ENCODE measurements at places on chromosomes 5 and 9. TPM values are rescaled to one million over a fixed set of nuclear protein-coding genes. Genes with fewer than 3 reads are reported as not detected.

DNA sequence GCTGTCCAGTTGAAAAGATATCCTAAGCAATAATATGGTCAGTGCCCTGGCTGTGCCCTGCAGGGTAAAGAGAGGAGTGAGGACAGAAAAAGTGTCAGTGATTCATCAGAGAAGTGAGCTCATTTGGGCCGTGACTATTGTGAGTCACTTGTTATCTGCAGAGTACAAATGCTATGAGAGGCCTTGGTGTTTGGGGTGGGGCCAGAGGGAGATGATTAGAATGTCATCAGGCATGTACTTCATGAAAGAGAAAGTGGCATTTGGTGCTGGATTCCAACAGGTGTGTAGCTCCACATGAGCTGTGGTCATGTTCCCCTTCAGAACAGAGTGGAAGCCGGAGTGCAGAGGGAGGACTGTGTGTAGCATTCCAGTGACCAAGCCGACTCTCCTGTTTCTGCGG is 174.1 kb downstream of the KDM4C start:
- H3K36me3 ChIP-seq, result no peaks in the 10 kb centered on the region
- no peaks in the 10 kb centered on the region for H3K27me3 ChIP-seq
- DNase-seq, result peak; percentile 78

DNA sequence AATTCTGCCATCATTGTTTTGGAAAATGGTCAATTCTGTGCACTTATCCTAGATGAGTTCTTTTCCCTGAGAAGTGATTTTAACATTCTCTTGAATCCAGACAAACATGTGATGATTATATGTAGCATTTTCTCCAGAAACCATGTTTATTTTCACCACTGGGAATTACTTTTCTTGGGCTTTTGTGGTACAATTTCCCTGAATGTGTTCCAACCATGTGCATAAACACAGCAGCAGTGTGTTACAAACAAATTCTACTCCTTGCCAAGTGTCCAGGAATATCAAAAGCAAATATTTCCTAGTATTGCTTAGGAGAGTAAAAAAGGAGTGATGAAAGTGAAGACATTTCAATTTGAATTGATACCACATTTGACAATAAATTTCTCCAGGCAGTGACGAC is 50.4 kb downstream of the NXNL2 start:
- H3K27ac ChIP-seq, result no peak overlapping the region
- no peak overlapping the region for H3K4me3 ChIP-seq
- H3K4me1 ChIP-seq, result peaks cover 7% of the 10 kb centered on the region
- no peaks in the 10 kb centered on the region for H3K27me3 ChIP-seq
- no peak for DNase-seq
- no peaks in the 10 kb centered on the region for H3K36me3 ChIP-seq

GRCh38 chr9:132914924-132915323 is 29.5 kb downstream of the TSC1 start:
- H3K4me1 ChIP-seq, result no peaks in the 10 kb centered on the region
- no peaks in the 10 kb centered on the region for H3K36me3 ChIP-seq
- H3K27me3 ChIP-seq, result no peaks in the 10 kb centered on the region
- no peak overlapping the region for H3K4me3 ChIP-seq
- no peak overlapping the region for H3K27ac ChIP-seq

- H3K36me3 ChIP-seq, result no peaks in the 10 kb centered on the region
- DNase-seq, result no peak
- no peaks in the 10 kb centered on the region for H3K27me3 ChIP-seq
- H3K4me1 ChIP-seq, result no peaks in the 10 kb centered on the region
Measured at GRCh38 chr5:6737043-6737941, 24.1 kb downstream of the TENT4A start.

DNA sequence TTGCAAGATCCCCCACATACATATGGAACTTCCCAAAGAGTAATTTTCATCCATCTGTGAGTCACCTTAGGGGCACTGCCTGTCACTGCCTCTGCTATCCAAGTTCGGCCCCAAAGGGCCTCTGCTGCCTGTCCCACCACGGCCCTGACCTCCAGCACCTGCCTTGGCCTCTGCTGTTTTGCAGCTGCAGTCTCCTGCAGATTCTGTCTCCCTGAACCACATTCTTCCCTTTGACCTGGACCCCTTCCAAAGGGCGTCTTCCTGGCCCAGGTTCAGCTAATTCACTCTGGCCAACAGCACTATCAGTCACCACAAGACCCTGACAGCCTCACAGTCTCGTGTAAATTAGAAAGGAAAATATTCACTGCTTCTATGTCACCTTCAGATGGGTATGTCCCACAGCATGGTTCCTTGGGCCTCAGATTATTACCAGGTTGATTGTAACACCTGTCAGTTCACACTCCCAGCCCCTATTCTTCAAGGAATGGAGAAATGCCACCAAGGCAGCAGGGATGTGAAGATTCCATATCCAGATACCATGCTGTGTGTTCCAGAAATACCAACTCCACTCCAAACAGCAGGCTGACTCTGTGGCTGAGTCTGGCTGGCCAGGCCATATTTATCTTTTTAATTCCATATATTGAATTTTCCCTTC is 479.3 kb downstream of the ARHGEF28 start:
- no peak overlapping the region for H3K27ac ChIP-seq
- no peak for DNase-seq
- H3K4me3 ChIP-seq, result no peak overlapping the region
- H3K36me3 ChIP-seq, result no peaks in the 10 kb centered on the region

DNA sequence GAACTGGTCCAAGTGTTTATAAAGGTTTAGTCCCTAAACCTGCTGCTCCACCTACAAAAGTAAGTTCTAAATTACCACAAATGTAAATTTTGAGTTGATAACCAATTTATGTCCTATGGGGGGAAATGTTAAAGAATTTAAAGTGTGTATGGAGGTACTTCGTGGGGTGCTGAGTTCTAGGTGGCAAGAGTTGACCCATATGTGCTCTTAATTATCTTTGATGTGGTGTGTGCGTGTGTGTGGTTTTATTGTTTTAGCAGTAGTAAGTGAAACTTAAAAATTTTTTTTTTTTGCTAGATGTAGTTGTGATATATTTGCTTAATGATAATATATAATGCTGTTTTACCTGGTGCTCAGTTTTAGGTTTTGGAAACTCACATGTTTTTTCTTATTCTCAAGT is 72.6 kb downstream of the GPBP1 start:
- no peak overlapping the region for H3K4me3 ChIP-seq
- peaks cover 4% of the 10 kb centered on the region for H3K36me3 ChIP-seq
- H3K27me3 ChIP-seq, result no peaks in the 10 kb centered on the region
- H3K27ac ChIP-seq, result no peak overlapping the region

DNA sequence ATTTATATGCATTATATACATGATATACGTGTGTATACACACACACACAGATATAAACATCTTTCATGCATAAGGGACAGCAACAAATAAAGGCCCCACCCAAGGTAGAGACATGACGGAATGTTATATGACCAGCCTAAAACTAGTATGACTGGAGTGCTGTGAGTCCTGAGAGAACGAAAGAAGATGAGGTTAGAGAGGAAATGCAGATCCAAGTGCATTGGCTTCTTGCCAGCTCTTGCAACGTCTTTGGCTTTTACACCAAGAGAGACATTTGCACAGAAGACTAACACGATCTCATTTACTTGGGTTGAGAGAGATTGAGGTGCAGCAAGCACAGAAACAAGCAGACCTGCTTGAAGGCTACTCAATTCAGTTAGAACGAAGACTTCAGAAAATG is 23.0 kb downstream of the CDH10 start:
- no peak overlapping the region for H3K4me3 ChIP-seq
- H3K27ac ChIP-seq, result peak overlapping the region; percentile 25
- H3K36me3 ChIP-seq, result no peaks in the 10 kb centered on the region
- no peaks in the 10 kb centered on the region for H3K27me3 ChIP-seq
- peaks cover 16% of the 10 kb centered on the region for H3K4me1 ChIP-seq

GRCh38 chr9:7665874-7666273 is 133.7 kb downstream of the DMAC1 start:
- H3K4me1 ChIP-seq, result no peaks in the 10 kb centered on the region
- no peaks in the 10 kb centered on the region for H3K36me3 ChIP-seq
- DNase-seq, result no peak
- H3K4me3 ChIP-seq, result no peak overlapping the region
- H3K27ac ChIP-seq, result no peak overlapping the region

DNA sequence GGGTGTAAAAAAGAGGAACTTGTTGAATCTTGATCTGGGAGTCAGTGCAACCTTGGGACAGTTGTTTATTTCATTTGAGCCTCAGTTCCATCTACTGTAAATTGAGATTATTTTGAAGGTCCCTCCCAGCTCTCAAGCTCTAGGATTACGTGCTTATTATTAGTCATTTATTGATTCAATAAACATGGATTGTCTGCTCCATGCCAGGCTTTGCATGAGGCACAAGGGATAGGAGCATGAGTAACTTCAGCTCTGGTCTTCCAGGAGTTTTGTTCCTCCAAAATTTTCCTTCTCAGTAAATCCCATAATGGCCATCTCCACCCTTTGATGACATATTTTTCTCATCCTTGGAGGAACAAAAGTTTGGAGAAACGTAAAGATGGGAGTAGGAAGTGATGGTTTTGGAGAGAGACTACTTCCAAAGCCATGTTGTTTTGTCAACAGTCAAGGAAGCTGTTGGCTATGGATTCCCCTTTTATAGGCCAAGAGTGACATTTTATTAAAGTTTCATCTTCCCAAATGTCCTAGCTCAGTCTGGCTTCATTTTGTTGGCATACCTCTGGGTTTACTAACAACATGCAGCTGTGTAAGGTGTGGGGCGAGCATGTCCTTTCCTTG is 244.6 kb downstream of the DMRT2 start:
- H3K27me3 ChIP-seq, result no peaks in the 10 kb centered on the region
- H3K4me1 ChIP-seq, result no peaks in the 10 kb centered on the region
- no peak overlapping the region for H3K4me3 ChIP-seq
- H3K36me3 ChIP-seq, result no peaks in the 10 kb centered on the region
- H3K27ac ChIP-seq, result no peak overlapping the region

DNA sequence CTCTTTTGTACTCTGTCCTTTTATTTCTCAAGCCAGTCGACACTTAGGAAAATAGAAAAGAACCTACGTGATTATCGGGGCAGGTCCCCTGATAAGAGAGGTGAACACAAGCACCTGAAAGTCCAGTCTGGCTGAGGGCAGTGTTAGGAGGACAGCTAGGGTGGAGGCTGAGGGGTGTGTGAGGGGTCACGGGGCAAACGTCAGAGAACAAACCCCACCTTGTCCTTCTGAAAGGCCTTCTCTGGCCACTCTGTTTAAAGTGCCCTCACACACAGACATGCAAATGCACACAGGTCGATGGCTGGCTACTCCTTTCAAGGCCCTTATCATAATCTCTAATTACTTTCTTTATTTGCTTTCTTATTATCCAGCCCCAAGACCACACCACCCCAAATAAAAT is 108.8 kb downstream of the ESM1 start:
- peak; percentile 26 for DNase-seq

DNA sequence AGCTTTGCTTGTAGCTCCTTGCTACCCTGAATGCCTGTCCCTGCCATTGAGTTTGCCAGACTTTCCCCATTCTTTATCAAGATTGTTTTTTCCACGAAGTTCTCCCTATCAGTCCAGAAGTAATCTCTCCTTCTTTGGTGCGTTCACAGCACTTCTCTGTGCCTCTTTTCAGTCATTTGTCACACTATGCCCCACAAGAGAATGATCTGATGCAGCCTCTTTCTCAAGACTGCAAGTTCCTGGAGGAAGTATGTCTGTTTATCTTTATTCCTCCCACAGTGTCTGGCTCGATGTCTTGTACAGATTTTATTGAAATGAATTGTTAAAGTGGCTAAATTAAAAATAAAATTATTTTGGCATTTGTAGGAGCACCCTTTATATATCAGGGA is 99.3 kb downstream of the CCDC192 start:
- no peak overlapping the region for H3K4me3 ChIP-seq
- no peaks in the 10 kb centered on the region for H3K4me1 ChIP-seq
- no peak overlapping the region for H3K27ac ChIP-seq
- no peaks in the 10 kb centered on the region for H3K27me3 ChIP-seq
- H3K36me3 ChIP-seq, result no peaks in the 10 kb centered on the region

DNA sequence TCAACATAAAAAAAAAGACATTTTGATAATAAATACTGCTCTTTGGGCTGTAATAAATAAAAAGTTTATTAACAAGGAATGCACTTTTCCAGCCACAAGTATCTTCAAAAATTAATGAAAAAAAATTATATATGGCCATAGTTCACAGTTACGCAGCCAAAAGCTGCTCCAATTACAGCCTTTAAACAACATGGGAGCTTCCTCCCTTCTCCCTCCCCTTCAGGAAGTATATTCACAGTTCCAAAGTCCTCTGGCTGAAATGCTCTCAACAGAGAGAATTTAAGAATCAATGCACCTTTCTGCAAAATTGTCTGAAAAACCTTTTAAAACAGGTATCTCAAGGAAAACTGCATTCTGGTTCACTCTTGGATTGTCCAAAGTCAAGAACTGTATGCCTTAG is 5.9 kb downstream of the PLK2 start:
- peaks cover 12% of the 10 kb centered on the region for H3K36me3 ChIP-seq
- no peak overlapping the region for H3K27ac ChIP-seq
- H3K4me1 ChIP-seq, result peaks cover 15% of the 10 kb centered on the region
- DNase-seq, result no peak
- H3K27me3 ChIP-seq, result no peaks in the 10 kb centered on the region

GRCh38 chr9:72930828-72931227 is 22.0 kb downstream of the ALDH1A1 start:
- DNase-seq, result no peak
- H3K4me3 ChIP-seq, result no peak overlapping the region
- no peak overlapping the region for H3K27ac ChIP-seq
- H3K27me3 ChIP-seq, result no peaks in the 10 kb centered on the region

DNA sequence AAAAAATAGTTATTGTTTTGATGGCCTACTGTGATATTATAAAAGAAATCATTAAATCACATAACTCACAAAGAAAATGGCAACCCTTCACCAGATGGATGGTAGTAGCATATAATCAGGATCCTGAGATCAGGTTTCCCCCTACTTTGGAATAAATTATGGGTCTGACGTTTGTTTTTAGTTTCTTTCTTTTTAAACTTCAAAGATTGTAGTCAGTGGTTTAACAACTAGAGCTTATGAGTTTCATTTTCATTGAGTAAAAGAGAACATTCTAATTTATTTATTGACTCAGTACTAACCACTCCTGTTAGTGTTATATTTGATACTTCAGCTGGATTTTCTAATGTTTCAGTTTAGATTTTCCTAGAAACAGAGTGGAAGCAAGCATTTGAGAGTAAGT is 218.0 kb upstream of the PCSK5 start:
- no peaks in the 10 kb centered on the region for H3K4me1 ChIP-seq
- H3K36me3 ChIP-seq, result no peaks in the 10 kb centered on the region
- H3K27me3 ChIP-seq, result no peaks in the 10 kb centered on the region
- DNase-seq, result no peak
- no peak overlapping the region for H3K27ac ChIP-seq

DNA sequence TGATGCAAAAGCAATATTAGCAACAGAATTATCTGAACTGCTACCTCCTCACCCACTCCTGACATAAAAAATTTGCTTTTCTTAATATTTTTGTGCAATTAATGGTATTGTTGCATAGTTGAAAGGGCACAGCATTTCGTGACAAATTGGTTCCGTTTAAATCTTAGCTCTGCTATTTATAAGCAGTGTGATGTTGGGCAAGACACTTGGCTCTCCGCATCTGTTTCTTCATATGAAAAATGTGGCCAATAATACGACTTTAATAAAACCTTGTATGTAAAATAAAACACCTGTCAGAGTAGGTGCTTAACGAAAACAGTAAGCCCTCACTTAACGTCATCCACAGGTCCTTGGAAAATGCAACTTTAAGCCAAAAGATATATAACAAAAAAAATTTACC is 4.2 kb downstream of the TMEM167A start:
- no peak overlapping the region for H3K4me3 ChIP-seq
- H3K4me1 ChIP-seq, result peaks cover 17% of the 10 kb centered on the region
- no peaks in the 10 kb centered on the region for H3K36me3 ChIP-seq
- no peak for DNase-seq
- H3K27me3 ChIP-seq, result no peaks in the 10 kb centered on the region

Gene OR1J2
- total RNA-seq, result not detected

Gene SPATA31E1
- total RNA-seq, result 0.08 TPM

Gene IL9
- not detected for total RNA-seq

Gene SH2D3C
- 0.96 TPM for total RNA-seq

Gene SLC6A18
- not detected for total RNA-seq

Data from hepatocyte (in vitro differentiated cells).